ENCODE measurements at places on chromosomes 3 and 15. TPM values are rescaled to one million over a fixed set of nuclear protein-coding genes. Genes with fewer than 3 reads are reported as not detected.

FSIP1 gene
- 0.30 TPM for total RNA-seq

MAGEF1 gene
- total RNA-seq = 6.1 TPM

DNA sequence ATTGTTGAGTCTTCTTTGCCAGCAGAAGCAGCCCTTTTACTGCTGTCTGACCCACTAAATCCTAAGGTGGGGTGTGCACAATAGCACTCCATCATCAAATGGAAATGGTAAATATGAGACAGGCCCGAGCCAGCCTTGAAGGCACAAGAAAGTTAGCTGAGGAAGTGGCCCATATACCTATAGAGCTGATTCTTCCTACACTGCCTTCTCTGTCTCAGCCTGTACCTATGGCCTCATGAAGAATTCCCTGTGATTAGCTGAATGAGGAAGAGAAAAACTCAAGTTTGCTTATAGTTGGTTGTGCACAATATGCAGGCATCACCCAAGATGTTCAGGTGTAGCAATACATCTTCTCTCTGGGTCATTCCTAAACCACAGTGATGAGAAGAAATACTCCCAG, 31.7 kb upstream of the XCR1 start:
- peaks cover 79% of the 10 kb centered on the region for H3K27me3 ChIP-seq
- H3K4me3 ChIP-seq = no peak overlapping the region
- H3K27ac ChIP-seq = no peak overlapping the region
- DNase-seq = no peak

GRCh38 chr3:190534986-190535385, 21.1 kb downstream of the IL1RAP start:
- peaks cover 11% of the 10 kb centered on the region for H3K36me3 ChIP-seq
- H3K27ac ChIP-seq = no peak overlapping the region

GRCh38 chr3:73832426-73832825, 207.7 kb upstream of the PDZRN3 start:
- no peak overlapping the region for H3K27ac ChIP-seq
- no peaks in the 10 kb centered on the region for H3K4me1 ChIP-seq
- H3K27me3 ChIP-seq = no peaks in the 10 kb centered on the region
- no peaks in the 10 kb centered on the region for H3K36me3 ChIP-seq
- no peak for DNase-seq

- peaks cover 28% of the 10 kb centered on the region for H3K4me1 ChIP-seq
- no peak overlapping the region for H3K27ac ChIP-seq
- peaks cover 28% of the 10 kb centered on the region for H3K36me3 ChIP-seq
These were observed 9.3 kb upstream of the RFTN1 start for GRCh38 chr3:16522834-16523233.

Measured in activated CD4-positive, alpha-beta T cell treated with anti-CD3 and anti-CD28 coated beads, Interleukin-2, amount 10 ng/mL, durations not matched to agents 7 days and 5 days (primary cell).